ENCODE measurements at places on chromosomes 5 and 9.

- no peak for DNase-seq
These were observed at the start of gene LCN1 for GRCh38 chr9:135520916-135521607. TSS of gene LCN1 (plus strand) at chr9:135521440. CDS start at chr9:135521498, 58 bp downstream.

DNA sequence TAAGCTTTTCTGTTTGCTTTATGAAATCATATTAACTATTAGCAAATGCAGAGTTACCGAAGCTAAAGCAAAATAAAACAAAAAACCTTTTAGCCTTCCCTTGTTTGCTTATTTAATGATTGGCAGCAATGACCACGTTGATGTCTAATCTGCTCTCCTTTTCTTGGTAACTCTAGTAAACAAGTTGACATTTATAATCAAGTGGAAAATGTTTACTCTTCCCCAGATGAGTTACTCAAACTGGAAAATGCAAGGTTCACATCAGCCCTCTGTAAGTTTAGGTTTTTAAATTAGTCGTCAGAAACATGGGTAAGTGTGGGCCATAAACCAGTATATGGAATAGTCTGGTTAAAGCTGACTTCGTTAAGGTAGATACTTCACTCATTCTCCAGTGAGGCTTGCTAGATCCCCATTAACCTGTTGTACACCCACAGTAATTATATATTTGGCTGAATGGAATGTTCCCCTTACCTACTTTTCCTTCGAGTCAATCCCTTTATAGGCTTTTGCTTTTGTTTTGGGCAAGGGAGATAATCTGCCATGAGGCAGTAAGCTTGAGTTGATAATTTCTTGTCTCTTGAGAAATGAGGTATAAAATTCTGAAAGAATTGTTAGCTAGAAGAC lies 100.9 kb downstream of the GDNF start:
- DNase-seq = no peak

GRCh38 chr5:32127711-32128110 lies 46.4 kb downstream of the GOLPH3 start:
- no peak for DNase-seq

GRCh38 chr9:95785209-95785608 lies 90.3 kb upstream of the ERCC6L2 start:
- no peak for DNase-seq

DNA sequence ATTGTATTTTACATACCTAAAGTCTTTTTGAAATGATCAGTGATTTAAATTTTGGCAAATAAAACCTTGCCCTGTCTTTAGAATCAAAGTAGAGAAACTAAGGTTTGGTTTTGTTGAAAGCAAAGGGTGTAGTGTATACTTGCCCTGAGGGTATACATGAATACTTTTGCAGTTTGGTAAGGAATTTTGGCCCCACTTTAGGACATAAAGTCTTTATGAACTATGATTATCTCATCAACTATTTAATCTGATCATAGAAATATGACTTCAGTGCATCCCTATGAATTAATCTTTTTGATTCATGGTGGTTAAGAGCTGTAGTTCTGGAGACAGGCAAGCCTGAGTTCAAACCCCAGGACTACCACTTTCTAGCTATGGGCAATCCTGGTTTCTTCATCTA lies 17.7 kb downstream of the RAD1 start:
- no peak for DNase-seq

DNA sequence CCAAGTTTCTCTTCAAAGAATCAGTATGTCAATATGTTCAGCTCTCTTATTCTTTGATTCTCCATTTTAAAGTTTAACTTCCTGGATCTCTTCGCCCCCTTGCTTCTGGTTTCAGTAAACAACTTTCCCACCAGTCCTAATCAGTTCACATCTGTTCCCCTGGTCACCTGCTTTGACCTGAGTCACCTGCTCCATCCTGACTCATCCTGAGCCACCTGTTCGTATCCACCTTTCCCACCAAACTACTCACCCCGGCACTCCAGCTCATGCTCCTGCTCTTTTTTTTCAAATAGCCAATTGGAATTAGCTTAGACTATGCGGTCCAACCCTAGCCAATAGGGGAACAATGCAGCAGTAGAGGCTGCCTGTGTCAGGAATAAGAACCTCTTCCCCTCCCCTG lies 23.6 kb upstream of the CSF1R start:
- DNase-seq = no peak

GRCh38 chr5:110265162-110265561 lies 461.3 kb downstream of the TMEM232 start:
- DNase-seq = no peak

GRCh38 chr5:132426525-132427138 lies 57.1 kb downstream of the SLC22A5 start:
- DNase-seq = no peak

GRCh38 chr5:65050826-65051498 lies 282.2 kb downstream of the CWC27 start:
- DNase-seq = no peak
